ENCODE measurements at places on chromosomes 4 and X. TPM values are rescaled to one million over a fixed set of nuclear protein-coding genes. Genes with fewer than 3 reads are reported as not detected.

The GYPE gene
- 1.8 TPM for total RNA-seq

The DCAF12L1 gene
- not detected for total RNA-seq

The CSAG3 gene
- total RNA-seq = 1.4 TPM

The FAM236D gene
- not detected for total RNA-seq

The HS3ST1 gene
- total RNA-seq = not detected

Measured in activated CD8-positive, alpha-beta memory T cell treated with anti-CD3 and anti-CD28 coated beads, Interleukin-2, amount 10 ng/mL, durations not matched to agents 7 days and 5 days (primary cell).